AG09309 (cell line): ENCODE measurements at places on chromosomes 7 and 10.

GRCh38 chr7:36951257-36951697, 227.0 kb upstream of the AOAH start:
- no peak for DNase-seq

DNA sequence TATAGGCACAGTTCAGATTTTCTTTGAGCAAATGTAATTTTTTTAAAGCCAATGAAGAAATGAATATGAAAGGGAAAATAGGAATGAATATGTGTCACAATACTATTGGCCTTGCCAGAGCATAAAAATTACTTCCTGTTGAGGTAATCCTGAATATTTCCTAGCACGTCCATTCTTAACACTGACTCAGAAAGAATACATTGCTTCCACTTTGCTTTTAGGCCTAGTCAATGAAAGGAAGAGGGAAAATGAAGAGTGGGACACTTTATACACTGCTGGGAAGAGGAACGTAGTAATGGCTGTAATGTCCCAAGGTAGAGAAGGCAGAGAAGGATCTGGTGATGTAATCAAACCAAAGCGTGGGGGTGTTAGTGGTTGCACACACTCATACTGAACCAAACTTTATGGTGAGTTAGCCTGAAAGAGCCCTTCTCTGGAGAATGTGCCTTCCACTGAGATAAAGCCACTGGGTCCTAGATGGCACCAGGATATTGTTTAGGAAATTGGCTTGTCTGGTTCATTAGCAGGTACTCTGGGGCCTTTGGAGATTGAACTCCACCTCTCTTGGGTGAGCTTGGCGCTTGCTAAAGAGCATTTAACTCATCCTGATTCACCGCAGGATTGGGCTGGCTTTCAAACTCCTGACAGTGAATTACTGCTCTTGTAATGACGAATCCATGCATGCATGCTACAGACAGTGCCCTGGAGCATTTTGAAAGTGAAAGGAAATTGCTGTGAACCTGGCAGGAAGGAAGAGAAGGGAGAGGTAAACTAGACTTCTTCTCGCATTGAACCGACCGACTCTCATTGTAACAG, 254.9 kb downstream of the KIAA1217 start:
- peak; percentile 90 for DNase-seq

- no peak for DNase-seq
These were observed 95.8 kb upstream of the TNS3 start for GRCh38 chr7:47677664-47678063.

DNA sequence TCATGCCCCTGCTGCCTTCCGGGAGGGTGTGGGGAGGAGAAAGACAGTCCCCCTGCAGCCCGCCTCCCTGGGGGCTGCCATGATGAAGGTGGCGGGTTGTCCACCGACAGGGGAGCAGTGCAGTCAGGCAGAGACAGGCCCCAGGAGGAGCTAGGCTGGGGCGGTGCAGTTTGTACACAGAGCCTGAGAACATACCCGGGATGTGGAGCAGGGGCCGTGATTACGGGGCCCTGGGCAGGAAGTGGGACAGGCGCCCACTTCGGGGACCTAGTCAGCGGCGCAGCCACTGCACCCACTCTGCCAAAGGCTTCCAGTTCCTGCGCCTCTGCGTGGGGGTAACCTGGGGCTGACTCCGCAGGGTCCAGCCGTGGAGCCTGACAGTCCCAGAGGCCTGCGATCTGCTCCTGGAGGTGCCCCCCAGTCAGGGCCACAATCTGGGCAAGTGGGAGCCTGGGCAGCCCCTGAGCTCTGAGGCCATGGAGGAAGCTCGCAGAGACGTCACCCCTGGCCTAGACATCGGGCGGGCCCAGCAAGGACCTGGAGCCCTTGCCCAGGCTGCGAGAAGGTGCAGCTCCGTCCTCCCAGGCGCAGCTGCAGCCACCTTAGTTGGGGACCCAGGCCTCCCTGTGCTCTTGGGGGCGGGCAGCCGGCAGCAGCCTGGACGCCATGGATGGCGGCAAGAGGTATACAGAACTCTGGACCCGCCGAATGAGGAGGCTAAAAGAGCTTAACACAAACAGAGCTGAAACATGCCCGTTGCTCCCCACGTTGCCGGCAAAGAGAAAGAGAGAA, 1356.8 kb downstream of the XPNPEP1 start:
- no peak for DNase-seq

DNA sequence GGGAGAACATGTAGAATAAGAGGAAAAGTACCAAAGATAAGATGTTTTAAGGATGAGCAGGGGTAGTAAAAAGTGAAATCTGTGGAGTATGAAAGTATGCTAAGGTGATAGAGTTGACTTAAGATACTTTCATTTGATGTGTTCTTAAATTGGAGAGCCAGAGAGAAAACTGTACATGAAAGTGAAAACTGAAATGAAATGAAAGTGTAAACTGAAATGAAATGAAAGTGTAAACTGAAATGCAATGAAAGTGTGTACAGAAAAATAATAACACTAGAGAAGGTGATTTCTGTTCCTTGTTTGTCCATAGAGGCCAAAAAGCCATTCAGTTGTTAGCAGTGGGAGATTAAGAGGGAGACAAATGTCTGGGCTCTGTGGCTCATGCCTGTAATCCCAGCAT, 17.5 kb downstream of the AHR start:
- DNase-seq = no peak

DNA sequence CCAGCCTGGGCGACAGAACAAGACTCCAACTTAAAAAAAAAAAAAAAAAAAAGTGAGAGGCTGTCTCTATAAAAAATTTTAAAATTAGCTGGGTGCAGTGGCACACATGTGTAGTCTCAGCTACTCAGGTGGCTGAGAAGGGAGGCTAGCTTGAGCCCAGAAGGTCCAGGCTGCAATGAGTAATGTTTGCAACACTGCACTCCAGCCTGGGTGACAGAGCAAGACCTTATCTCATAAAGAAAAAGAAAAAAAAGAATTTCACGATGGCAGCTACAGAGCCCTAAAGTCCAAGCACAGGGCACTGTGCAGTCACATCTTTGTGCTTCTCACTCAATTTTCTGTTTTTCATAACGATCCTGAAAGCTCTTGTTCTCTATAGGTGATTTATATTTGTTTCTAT, 209.5 kb upstream of the KCTD7 start:
- no peak for DNase-seq

- no peak for DNase-seq
These were observed 23.8 kb downstream of the CROT start for GRCh38 chr7:87369216-87369615.

GRCh38 chr10:36026081-36026480, 384.0 kb upstream of the FZD8 start:
- no peak for DNase-seq

DNA sequence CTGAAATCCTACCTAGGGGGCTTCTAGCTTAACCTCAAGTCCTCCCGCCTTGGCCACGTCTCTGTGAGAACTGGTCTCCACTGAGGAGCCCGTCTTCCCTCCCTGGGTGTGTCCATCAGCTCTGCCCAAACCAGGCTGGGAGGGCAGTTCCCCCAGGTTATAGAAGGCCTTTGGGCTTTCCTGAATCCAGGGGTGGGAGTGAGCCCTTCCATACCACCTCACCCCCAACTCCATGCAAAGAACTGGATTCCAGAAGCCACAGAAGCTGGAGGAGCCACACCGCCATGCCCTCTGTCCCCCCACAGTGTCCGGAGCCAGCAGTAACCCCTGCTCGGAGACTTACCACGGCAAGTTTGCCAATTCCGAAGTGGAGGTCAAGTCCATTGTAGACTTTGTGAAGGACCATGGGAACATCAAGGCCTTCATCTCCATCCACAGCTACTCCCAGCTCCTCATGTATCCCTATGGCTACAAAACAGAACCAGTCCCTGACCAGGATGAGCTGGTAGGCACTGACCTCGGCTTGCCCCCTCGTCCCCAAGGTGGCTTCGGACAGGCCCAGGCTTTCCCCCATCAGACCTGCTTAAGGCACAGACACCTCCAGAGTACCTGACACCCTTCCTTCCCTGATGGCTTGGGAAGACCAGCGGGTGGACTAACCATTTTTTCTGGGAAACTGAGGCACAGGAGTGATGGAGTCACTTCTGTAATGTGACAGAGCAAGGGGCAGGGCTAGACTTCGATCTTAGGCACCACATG, 4.7 kb downstream of the CPA1 start:
- no peak for DNase-seq

GRCh38 chr10:90042075-90042474, 340.7 kb downstream of the KIF20B start:
- no peak for DNase-seq

- DNase-seq = no peak
These were observed 74.4 kb upstream of the PRLHR start for GRCh38 chr10:118669835-118670234.

DNA sequence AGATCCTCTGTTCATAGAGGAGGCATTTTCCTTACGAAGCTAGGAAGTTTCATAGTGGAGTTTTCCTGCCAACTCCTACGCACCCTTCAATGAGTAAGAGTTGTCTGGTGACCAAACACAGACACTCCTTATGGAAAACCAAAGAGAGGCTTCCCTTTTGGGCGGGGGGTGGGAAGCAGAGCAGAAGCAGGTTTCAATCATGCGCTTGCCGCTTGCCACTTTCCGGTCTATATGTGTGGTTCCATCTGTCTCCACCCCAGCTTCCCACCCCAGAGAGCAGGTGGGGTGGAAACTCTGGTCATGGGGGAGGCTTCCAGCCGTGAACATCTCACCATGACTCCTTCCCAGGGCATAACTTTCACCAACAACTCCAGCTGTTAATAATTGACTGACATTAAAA, 68.8 kb upstream of the GRB10 start:
- peak; percentile 27 for DNase-seq

GRCh38 chr7:20189852-20190251, 27.3 kb downstream of the MACC1 start:
- no peak for DNase-seq

DNA sequence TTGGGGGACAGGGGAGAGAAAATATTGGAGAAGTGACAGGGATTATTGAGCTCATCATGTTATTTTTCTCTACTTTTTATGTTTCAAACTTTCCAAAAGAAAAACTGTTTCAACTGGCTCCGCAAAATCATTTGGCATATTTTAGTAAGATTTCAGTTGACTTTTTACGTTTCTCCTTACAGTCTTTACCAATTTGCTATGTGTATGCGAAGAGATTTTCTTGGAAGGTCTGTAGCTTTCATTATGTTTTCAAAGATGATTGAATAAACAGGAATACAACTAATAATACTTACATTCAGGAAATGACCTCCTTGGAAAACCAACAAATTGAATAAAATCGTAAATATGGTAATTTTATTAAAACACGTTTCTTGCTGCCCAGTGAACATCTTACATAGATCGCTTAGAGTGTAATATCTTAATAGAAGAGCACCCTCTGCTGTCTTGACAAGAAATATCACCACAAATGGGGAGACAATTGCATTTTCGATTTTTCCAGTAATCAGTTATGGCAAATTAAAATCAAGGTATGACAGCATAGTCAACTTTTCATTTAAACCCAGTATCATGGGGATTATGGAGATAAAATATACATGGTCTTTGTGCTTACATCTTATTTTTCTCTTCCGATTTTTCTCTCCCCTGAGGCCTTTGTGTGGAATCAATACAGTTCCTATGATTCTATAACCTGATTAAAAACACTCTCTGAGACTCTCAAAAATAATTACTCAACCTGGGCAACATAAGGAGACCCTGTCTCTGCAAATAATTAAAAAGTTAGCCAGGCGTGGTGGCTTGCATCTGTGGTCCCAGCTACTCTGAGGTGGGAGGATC, 43.1 kb downstream of the MBL2 start:
- DNase-seq = no peak

DNA sequence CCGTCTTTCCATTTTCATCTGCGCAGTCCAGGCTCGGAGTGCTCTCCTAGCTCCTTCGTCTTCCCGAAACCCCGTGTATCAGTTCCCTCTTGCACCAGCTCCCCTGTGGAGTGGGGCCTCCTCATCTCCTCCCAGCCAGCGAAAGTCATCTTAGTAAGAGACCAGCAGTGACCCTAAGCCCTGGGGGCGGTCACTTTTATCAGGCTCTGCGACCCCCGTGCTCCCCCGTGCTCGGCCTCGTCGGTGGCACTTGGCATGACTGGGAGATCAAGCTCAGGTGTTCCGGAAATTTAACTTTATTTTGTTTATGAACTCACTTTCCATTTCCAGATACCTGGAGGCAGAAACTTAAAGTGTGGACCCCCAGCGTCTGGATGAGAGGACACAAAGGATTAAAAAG, 574 bp upstream of the ECHDC3 start:
- no peak for DNase-seq

DNA sequence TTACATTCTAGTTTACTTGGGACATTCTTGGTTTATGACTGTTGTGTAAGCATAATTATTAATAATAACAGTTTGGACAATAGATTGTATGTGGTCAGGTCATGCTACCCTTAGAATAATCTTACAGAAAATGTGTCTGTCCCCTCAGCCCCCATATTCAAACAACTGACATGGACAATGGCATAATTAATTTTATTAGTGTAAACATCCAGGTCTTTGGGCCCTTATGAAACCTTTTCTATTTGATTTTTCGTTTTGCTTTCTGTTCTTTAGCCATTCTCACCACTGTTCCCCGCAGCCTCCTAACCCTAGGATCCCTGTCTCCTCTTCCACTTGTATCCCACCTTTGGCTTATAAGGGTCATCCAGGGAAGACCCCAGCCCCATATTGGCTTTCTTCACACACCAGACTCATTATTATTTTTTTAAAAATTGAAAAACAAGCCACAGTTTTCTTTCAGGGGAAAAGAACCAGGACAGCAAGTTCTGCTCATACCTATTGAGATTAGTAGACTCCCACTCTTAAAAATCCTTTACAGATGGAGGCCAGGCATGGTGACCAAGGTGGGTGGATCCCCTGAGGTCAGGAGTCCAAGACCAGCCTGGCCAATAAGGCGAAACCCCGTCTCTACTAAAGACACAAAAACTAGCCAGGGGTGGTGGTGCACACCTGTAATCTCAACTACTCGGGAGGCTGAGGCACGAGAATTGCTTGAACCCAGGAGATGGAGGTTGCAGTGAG, 11.5 kb downstream of the VIM start:
- no peak for DNase-seq

- DNase-seq = no peak
These were observed 34.1 kb downstream of the LRRC20 start for GRCh38 chr10:70348228-70348850.

GRCh38 chr10:100886091-100886490, 26.7 kb upstream of the SLF2 start:
- no peak for DNase-seq
